Uterine smooth muscle cell (primary cell): ENCODE measurements at places on chromosomes 2 and 18. TPM values are rescaled to one million over a fixed set of nuclear protein-coding genes. Genes with fewer than 3 reads are reported as not detected.

The LIMS4 gene
- 10.0 and 12.5 TPM in 2 replicates for total RNA-seq

The CXCR1 gene
- not detected in 2 replicates for total RNA-seq

The COL5A2 gene
- total RNA-seq = 240 and 440 TPM in 2 replicates

The SPTBN1 gene
- total RNA-seq = 241 and 243 TPM in 2 replicates

The SALL3 gene
- total RNA-seq = not detected in 2 replicates

The MYO3B gene
- total RNA-seq = under 0.01 TPM in 2 replicates

The MROH2A gene
- not detected in 2 replicates for total RNA-seq

The SOCS6 gene
- total RNA-seq = 51.1 and 57.6 TPM in 2 replicates

The CCDC74B gene
- total RNA-seq = 7.5 and 9.8 TPM in 2 replicates

The PLB1 gene
- 1.9 and 3.1 TPM in 2 replicates for total RNA-seq

The TMEM200C gene
- 0.11 and 0.12 TPM in 2 replicates for total RNA-seq

The CCDC141 gene
- total RNA-seq = 0.11 TPM in 1 of 2 replicates, not detected in the other

The GATA6 gene
- 5.5 and 15.2 TPM in 2 replicates for total RNA-seq

The CYS1 gene
- 0.33 and 1.5 TPM in 2 replicates for total RNA-seq

The MC4R gene
- not detected in 2 replicates for total RNA-seq

The FHOD3 gene
- total RNA-seq = 16.3 and 19.7 TPM in 2 replicates

The ACTG2 gene
- 2.9 and 6.2 TPM in 2 replicates for total RNA-seq

The SRD5A2 gene
- total RNA-seq = not detected in 2 replicates

The SCYGR4 gene
- total RNA-seq = not detected in 2 replicates

The FTCDNL1 gene
- total RNA-seq = 1.3 and 4.1 TPM in 2 replicates

The NDC80 gene
- total RNA-seq = 17.2 and 64.5 TPM in 2 replicates

The ANO7 gene
- total RNA-seq = 0.37 and 0.44 TPM in 2 replicates

The RAMP1 gene
- 13.1 and 40.0 TPM in 2 replicates for total RNA-seq

The MYL1 gene
- total RNA-seq = not detected in 2 replicates

The PJVK gene
- total RNA-seq = 2.0 and 2.2 TPM in 2 replicates
